ENCODE measurements at places on chromosomes 1 and 21.

- no peak for DNase-seq
These were observed 119.2 kb downstream of the EDEM3 start for GRCh38 chr1:184635347-184635979.

DNA sequence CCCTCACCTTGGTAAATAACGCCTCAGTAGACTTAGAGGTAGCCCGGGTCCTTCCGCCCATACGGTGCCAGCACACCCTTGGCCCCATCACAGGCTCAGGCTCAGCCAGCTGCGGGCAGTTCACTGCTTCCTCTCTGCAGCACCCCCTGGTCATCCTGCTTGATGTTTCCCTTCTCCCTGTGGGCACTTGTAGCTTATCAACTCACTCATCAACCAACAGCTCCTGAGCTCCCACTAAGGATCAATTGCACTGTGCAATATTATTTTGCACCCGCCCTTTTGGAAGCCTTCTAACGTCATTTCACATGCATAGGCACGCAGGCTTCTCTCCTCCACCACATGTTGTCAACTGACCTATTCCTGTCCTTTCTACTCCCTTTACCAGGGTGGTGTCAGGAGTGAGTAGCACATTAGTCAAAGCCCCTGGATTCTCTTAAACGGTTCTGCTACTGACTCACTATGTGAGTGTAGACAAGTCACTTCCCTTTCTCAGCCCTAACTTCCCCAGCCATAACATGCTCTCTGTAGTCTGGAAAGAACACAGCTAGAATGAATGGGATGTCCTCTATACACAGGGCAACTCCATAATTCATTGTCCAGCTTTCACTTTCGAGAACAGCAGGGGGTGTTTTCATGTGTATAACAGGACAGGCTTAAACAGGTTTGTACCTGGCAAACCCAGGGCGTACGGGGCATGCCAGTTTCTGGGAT lies 47.1 kb upstream of the IRF2BP2 start:
- DNase-seq: no peak

DNA sequence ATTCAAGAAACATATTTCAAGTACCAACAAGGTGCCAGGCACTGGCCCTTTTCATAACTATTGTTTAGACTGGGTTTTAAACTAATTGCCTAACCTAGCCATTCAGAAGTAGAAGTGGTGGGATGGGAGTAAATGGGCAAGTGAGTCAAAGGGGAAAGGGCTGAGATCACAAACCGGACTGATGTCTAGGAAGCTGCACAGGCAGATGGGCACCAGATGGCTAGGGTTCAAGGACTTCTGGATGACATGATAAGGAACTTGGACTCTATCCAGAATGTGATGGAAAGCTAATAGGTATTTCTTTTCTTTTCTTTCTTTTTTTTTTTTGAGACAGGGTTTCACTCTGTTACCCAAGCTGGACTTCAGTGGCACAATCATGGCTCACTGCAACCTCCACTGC lies 46.6 kb downstream of the LYST start:
- DNase-seq: no peak

GRCh38 chr1:43688594-43689000 lies 18.7 kb upstream of the ST3GAL3 start:
- DNase-seq: no peak

DNA sequence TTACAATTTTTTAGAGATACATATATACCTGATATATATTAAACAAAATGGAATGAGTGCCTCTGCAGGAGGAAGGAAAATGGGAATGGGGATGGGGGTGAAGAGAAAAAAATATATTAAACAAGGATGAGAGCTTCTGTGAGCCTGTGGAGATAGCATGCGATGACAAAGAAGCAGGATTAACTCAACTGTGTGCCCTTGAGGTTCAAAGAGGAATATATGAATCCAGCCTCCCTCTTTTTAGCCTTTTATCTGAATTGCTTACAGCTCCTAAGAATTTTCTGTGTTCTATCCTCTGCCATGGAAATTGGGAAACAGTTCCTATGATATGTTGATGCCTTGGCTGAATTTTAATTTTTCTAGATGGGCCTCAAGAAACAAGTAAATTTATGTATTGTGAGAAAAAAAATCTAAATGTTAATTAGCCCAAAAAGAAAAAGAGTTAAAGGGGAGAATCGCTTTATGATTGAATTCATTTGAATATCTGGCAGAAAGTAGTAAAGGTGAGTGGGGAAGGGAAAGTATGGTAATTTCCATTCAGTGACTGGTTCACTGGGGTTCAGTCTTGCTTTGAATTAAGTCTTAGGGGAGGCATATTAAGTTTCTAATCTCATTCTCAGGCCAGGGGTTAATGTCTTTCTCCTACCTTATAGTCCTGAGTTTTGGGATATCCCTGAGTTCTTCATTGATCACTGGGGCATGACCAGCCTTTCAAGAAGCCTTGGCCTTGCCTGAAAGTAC lies 106.3 kb upstream of the HMCN1 start:
- DNase-seq: no peak

- no peak for DNase-seq
These were observed 11.5 kb downstream of the MORN1 start for GRCh38 chr1:2379733-2380404.

Data from stimulated activated CD4-positive, alpha-beta T cell treated with anti-CD3 and anti-CD28 coated beads, Interleukin-4, amount 100 ng/mL, for 4 hours (primary cell).